ENCODE measurements at places on chromosomes 7 and 10. TPM values are rescaled to one million over a fixed set of nuclear protein-coding genes. Genes with fewer than 3 reads are reported as not detected.
A peak's percentile ranks its signal among the peaks of the same experiment; 100 is the strongest.

The HOXA4 gene
- total RNA-seq: 3.2 TPM

The HOXA9 gene
- total RNA-seq: 16.6 TPM

GRCh38 chr7:45923290-45923689 is 2.2 kb upstream of the IGFBP3 start:
- peaks cover 35% of the 10 kb centered on the region for H3K4me1 ChIP-seq
- no peaks in the 10 kb centered on the region for H3K36me3 ChIP-seq
- H3K27me3 ChIP-seq: peaks cover 26% of the 10 kb centered on the region
- DNase-seq: peak; percentile 91
- H3K27ac ChIP-seq: peak overlapping the region; percentile 88

DNA sequence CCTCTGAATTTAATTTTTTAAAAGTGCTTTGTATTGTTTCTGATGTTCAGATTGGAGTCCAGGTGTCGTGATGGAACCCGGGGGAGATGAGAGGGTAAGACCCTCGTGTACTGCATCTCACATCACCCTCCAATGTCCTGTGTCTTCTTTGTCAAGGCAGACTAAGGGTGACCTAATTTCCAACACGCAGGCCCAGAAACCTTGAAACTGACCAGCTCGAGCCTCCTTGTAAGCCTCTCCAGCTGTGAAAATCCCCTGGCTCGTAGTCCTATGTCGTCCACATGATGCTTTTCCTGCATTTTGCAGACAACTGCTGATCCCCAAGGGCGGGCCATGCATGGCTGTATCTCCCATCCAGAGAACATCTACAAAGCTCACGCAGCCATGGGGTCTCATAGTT is 220.2 kb downstream of the ARHGAP12 start:
- H3K4me1 ChIP-seq: peaks cover 43% of the 10 kb centered on the region
- H3K27me3 ChIP-seq: no peaks in the 10 kb centered on the region
- H3K4me3 ChIP-seq: no peak overlapping the region
- no peaks in the 10 kb centered on the region for H3K36me3 ChIP-seq

DNA sequence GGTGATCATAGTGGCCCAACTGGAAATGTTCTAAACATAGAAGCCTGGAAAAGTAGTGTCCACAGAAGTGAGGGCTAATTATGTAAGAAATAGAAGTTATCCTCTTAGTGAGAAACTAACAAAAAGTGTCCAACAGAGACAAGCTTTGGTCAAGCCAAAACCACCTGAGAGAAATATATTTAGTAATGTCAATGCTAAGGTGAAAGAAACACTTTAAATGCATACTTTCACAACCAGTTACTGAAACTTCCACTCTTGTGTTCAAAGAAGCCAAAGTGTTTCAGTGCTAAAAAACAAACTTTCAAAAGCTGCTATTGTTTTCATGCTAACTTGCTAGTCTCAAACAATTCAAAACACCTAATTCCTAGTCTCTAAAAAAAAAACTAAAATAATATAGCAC is 18.1 kb downstream of the RAB11FIP2 start:
- no peak overlapping the region for H3K27ac ChIP-seq
- peaks cover 3% of the 10 kb centered on the region for H3K4me1 ChIP-seq
- H3K36me3 ChIP-seq: peaks cover 11% of the 10 kb centered on the region
- H3K27me3 ChIP-seq: no peaks in the 10 kb centered on the region

DNA sequence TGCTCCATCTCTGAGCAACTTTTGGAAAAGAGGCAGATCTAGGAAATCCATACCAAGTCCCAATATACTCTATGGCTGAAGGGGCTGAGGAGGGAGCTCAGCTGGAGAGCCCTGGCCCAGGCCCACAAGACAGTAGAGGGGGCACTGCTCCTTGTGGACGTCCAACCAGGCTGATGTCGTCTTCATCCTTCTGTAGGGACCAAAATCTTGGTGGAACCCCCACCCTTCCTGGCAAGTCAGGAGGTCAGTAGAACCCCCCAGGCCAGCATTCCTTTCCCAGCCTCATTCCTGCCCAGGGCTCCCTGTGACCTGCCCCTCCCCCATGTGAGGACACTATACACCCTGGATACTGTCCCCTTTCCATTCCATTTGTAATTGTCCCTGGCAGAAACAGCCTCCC is 152.0 kb downstream of the PLXNA4 start:
- H3K36me3 ChIP-seq: no peaks in the 10 kb centered on the region
- H3K4me3 ChIP-seq: no peak overlapping the region
- H3K27ac ChIP-seq: no peak overlapping the region
- H3K27me3 ChIP-seq: peaks cover 4% of the 10 kb centered on the region

DNA sequence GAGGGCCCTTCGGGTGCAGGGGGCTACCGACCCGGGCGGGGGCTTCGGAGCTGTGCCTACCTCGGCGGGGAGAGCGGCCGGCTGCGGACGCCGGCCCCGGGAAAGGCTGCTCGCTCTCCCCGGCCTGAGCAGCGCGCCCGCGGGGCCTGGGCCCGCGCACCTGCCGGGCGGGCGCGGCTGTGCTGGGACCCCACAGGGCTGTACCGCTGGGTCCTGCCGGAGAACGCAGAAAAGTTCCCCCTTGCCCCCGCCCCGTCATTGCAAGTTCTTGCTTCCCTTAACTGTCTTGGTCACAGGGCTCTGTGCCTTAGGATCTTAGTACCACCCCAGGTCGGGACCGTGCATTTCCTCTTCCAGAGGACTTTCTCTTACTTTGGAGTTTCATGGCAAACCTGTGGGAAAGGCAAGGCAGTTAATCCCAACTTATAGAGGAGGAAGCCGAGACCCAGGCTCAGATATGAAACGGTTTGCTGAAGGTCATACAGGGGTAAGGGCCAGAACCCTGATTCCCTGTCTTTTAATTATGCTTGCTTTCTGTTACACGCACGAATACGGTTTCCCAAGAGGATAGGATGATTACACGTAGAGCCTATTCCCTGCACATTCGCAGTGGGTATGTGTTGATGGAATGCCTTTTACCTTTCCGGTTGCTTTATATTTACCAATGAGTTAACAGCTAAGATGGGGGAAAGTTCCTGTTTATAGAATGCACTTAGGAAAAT is 652 bp downstream of the PCGF5 start:
- DNase-seq: peak; percentile 39
- H3K36me3 ChIP-seq: peaks cover 4% of the 10 kb centered on the region
- H3K27ac ChIP-seq: peak overlapping the region; percentile 73

DNA sequence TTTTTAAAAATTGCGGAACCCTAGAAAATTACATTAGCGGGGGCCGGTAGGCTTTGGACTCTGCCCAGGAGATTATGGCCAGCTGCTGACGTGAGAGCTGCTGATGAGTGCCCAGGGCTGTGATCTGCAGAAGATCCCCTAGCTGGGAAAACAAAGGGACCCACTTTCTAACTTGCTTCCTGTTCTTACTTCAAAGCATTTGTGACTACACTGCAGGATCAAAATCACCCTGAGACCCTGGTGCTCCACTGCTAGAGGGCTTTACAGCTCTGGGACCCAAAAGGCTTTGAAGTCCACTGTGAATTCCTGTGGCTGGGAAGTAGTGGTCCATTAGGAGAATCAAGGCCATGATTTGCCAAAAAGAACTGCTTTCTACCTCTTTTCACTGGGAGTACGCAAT is 499.4 kb upstream of the AKR1E2 start:
- no peaks in the 10 kb centered on the region for H3K36me3 ChIP-seq
- DNase-seq: no peak
- H3K4me3 ChIP-seq: no peak overlapping the region

- no peak overlapping the region for H3K4me3 ChIP-seq
- no peaks in the 10 kb centered on the region for H3K36me3 ChIP-seq
- no peaks in the 10 kb centered on the region for H3K27me3 ChIP-seq
- H3K4me1 ChIP-seq: no peaks in the 10 kb centered on the region
Measured at GRCh38 chr10:133464582-133465031, 10.9 kb downstream of the SCART1 start.
